ENCODE measurements at places on chromosomes 6 and 20.

DNA sequence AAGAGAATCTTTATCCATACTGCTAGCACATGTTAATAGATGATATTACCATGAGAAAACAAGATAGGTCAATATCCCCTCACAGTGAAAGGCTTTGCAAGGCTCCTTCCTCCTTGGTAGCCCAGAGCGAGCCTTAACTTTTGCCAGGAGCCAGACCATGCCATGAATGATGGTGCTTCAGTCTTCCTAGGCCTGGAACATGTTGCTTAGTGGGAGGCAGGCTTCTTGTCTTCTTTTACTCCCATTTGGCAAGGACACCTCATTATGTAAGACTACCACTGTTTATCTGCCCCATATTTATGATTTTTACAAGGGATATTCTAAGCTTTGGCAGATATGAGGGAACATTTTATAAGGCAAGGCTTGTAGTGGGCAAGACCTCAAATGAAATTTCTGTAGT, 90.8 kb downstream of the GJA1 start:
- no peak for DNase-seq

DNA sequence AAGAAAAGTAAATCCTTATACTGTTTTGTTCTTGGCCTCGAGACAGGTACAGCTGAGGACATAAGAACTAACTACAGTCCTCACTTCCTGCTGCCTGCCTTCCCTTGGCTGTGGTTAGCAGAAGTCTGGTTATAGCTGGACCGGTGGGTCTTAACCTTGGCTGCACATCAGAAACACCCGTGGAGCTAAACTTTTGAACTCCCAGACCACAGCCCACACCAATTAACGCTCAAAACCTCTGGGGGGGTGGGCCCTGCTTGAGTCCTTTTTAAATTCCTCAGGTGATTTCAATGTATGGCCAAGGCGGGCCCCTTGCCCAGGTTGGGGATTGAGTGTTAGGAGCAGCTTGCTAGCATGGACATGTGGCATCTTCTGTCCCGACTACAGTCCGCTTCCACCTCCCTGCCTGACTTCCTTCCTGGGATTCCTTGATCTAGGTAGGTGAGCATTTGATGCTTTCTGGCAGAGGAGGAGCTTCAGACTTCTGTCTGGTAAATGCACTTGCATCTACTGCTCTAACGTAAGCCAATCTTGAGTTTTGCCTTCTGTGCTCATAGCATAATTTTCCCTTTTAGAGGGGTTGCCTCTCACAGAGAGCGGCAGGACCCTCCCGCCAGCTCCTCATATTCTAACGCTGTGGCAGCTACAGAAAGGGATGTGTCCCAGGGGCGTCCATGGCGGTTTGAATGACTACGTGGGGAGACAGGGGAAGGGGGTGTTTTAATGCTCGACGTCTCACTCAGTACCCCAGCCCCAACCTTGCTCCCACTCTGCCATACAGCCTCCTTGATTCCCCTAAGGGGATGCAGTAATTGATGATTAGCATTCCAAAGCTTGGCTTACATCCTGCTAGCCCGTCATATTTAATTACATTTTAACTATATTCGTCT, 390.1 kb downstream of the ZFAND3 start:
- peak; percentile 9 for DNase-seq

DNA sequence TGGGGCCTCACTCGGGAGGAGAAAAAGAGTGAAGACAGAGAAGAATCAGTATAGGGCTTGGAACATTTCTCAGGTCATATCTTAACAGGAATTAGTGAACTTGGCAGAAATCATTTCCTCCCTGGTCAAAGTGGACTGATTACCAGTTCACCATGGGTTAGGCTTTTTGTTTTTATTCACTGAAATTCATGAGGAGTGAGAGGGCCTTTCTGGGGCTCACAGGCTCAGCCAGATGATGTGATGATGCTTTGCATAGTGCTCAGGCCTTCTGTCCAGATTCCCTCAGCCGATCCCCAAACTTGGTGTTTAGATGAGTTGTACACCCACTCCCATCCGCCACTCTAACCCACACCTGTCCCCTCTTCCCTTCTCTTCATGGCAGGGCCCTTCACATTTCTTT, 32.5 kb downstream of the SRSF3 start:
- no peak for DNase-seq

GRCh38 chr20:46894579-46894958, at the start of gene EYA2:
EYA2 (plus strand) TSS chr20:46894843; CDS start chr20:46990011, 95,168 bp downstream.
- DNase-seq: no peak

DNA sequence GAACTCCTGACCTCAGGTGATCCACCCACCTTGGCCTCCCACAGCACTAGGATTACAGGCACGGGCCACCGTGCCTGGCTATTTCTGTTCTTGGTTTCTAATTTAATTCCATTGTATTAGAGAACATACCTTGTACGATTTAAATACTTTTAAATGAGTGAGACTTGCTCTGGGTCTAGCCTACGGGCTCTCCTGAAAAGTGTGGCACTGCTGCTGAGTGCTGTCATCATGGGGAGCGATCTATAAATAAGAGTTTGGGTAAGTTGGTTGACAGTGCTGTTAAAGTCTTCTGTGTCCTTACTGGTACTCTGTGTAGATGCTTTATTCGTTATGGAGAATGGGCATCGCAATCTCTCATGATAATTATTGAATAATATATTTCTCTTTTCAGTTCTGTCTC, 35.0 kb upstream of the BHLHE23 start:
- DNase-seq: no peak

GRCh38 chr20:22914291-22914690, 120.8 kb upstream of the SSTR4 start:
- no peak for DNase-seq

DNA sequence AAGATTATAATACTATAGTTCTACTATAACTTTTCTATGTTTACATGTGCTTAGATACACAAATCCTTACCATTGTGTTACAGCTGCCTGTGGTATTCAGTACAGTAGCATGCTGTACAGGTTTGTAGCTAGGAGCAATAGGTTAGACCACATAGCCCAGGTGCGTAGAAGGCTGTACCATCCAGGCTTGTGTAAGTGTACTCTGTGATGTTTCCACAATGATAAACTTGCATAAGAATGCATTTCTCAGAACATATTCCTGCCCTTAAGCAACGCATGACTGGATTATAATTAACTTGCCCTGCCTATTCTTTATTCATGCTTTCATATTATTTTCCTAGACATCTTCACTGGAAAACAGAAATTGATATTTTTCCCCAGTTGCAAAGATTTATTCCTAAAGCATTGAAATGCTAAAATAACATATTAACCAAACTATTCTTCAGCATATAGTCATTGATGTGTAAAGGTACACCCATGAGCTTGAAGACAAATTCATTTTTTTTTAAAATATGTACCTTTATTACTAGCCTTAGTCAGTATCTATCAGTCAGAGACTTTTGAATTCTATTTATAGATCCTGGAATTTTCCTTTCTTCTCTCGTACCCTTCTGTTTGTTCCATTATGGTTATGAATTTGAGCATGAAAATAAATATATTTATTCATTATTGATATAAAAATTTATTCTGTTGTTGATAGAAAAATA, 7.2 kb upstream of the CTAGE9 start:
- no peak for DNase-seq

DNA sequence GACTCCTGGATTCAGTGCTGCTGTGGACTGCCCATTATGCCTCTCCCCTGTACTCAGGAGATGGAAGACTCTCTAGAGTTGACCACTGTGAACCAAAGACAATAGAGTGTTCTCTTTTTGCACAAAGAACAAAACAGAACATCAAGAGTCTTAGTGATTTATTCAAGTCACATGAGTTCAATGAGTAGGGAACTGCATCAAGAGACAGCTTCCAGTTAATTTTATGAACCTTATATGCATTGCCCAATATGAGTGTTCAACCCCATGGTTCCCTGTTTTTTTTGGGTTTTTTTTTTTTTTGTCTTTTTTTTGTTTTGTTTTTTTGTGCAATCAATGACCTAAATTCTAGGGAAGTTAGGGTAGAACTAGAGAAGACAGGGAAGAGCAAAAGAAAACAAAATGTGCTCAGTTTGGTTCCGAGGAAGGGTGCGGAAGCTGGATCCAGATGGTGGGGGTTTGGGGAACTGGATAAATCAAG, 224.3 kb downstream of the MAFB start:
- DNase-seq: no peak

- peak; percentile 43 for DNase-seq
These were observed 89.7 kb upstream of the EPB41L1 start for GRCh38 chr20:36064658-36065426.

DNA sequence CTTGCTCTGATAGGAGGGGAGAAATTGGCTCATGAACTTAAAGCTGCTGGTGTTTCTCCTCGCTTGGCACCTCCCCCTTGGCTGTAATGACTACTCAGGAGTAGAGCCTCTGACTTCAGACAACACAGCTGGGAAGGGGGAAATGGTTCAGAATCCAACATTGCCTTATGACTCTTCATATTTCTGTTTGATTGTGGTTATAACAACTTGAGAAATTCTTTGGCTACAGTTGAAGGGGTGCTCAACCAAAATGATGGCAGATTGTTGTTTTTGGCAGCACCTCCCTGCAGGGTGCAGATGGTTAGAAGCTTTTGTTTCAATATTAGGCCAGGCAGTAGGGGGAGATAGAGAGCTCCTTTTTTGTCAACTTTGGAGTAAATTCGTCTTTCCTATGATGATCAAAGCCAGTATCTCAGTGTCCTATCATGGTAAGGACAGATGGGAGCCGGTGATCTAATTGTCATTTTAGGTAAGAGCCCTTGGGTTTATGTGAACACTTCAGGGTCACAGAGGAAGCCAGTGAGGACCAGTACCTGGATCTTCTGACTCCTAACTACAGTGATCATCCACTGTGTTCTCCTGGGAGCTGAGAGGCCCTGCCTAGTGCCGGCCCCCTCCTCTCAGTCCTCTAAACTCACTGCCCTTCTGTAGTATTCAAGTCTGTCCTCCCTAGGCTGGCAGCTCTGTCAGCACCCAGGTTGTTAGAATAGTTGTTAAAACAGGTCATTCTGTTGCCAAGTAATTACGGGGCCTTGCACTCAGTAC, 39.9 kb downstream of the RPRD1B start:
- peak; percentile 89 for DNase-seq

DNA sequence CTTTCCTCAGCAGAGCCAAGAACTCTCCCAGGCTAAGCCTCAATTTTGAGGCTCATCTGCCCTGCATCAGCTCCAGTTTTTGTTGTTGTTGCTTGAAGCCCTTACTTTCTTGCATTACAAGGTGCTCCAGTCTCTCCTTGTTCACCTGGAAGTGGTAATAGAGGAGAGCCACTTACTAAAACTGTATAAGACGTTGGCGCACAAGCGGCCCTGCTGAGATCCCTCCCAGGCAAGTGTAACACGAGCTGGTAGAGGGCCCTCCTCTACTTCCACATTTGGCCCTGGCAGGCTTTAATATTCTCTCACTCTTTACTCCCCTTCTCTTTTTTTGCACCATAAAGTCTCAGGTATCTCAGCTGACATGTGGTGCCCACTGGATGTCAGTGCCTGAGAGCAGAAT, 19.5 kb downstream of the GCM2 start:
- DNase-seq: no peak

DNA sequence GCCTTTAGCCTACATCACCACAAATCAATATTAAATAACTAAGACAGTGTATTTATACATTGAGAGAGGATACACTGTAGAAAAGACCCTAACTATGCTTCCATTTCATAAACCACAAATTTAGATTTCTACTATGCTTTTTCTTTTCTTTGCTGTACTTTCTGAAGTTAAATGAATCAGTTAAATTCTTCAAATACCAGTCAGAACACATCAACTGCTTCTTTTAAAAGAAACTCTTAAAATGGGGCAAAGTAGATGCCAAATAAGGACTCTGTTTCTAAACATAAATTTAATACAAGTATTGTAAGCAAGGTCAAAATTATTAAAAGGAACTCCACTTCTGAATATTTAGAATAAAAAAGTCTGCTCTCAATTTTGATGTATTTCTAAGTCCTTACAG, 76.9 kb downstream of the GMDS start:
- DNase-seq: no peak

DNA sequence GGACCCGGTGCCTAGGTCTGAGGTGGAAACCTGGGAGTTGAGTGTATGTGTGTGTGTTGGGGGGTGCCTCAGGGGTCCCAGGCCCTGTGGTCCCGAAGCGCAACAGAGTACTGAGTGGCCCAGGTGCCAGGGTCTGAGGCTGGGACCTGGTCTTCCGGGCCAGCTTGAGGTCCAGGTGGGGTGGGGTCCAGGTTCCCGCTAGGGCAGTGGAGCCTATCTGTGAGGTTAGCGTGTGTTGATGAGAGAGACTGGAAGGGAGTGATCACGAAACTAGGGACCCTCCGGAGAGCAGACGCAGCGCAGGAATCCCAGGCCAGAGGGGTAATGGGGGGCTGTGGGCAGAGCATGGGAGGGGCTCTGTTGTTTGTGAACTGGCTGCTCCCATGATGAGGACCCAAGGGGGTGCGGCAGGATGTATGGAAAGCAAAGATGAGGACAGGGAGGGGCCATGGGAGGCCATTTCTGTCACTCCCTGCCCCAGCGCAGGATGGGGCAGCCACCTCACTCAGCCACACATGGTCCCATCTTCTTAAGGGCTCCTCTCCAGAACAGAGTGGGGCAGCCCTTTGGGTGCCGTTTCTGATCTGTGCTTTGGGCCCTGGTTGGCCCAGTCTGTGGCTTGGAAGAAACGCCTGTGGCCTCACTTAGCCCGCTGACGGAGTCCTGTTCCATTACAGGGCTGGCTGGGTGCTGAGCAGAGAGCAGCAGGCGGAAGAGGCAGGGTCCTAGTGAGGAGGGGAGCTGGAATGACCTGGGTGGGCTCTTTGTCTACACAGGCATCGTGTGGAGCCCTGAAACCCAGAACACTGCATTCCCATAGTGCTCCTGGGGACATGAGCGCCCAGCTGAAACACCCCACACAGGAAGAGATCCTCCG, 872 bp downstream of the HSPA12B start:
- no peak for DNase-seq

- DNase-seq: no peak
These were observed 443.8 kb downstream of the TENT5A start for GRCh38 chr6:81308577-81309279.

DNA sequence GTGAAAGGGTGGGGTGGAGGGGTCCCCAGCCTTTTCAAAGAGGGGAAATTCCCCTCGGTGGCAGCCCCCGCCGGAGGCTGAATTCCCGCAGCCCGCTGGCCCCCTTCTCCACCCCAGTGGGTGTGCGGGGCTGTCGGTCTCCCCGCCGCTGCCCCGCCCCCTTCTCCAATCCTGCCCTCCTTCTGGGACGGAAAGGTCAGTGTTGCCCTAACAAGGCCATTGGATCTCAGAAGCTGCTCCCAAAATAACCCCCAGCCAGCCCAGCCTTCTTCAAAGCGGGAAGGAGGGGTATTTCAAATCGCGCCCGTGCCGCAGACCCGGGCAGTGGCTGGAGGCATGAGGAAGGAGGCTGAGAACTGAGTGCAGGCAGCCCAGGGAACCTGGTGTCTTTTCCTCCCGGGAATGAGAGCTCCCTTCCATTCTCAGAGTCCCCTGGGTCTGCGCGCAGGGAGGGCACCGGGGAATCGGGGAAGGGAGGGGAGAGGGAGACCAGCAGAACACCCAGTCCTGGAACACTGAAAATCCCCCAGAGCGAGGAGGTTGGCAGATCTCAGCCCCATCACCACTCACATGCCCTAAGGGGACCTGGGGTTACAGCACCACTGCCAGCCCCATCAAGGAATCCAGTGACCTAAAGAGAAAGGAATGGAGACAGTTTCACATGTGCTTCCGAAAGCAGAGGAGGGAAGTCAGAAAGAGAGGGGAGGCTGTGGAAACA, at the start of gene JPH2:
TSS of gene JPH2 (minus strand) at position 135 of the 718 bp plus-strand sequence. CDS start 483 bp downstream, outside the sequence.
- DNase-seq: no peak

GRCh38 chr20:11976966-11977365, 59.3 kb downstream of the BTBD3 start:
- peak; percentile 17 for DNase-seq

GRCh38 chr6:30877419-30878262, 6.7 kb upstream of the DDR1 start:
- DNase-seq: peak; percentile 78

GRCh38 chr6:37492236-37492972, 7.3 kb downstream of the CCDC167 start:
- no peak for DNase-seq

- no peak for DNase-seq
These were observed 2.4 kb upstream of the SPEF1 start for GRCh38 chr20:3783511-3784195.

Data from smooth muscle cell of the brain vasculature (primary cell).